Activated CD8-positive, alpha-beta T cell treated with anti-CD3 and anti-CD28 coated beads, Interleukin-2, amount 10 ng/mL, durations not matched to agents 7 days and 5 days (primary cell): ENCODE measurements at places on chromosomes 4 and X. TPM values are rescaled to one million over a fixed set of nuclear protein-coding genes. Genes with fewer than 3 reads are reported as not detected.

The IBSP gene
- total RNA-seq: not detected

The BANK1 gene
- 0.24 TPM for total RNA-seq

DNA sequence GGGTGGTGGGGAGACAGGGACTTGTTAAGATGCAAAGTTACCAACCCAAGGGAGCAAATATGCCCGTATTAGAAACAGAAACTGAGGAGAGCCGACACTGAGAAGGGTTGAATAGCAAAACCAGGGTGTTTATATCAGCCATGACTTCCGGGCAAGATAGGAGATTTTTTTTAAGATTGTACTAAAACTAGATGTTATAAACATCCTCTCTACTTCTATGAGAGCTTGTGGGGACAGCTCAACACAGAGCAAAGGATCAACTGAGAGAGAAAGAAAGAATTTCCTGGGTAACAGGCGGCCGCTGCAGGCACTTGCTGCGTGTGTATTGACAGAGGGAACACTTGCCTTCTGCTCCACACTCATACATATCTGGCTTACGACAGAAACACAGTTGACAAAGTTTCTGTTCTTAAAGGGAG, 49.1 kb upstream of the FBXW7 start:
- no peak overlapping the region for H3K4me3 ChIP-seq
- H3K27ac ChIP-seq: peak overlapping the region; percentile 28
- H3K36me3 ChIP-seq: no peaks in the 10 kb centered on the region
- H3K4me1 ChIP-seq: no peaks in the 10 kb centered on the region
- DNase-seq: no peak

- no peak for DNase-seq
- peaks cover 5% of the 10 kb centered on the region for H3K27me3 ChIP-seq
- H3K27ac ChIP-seq: no peak overlapping the region
- no peaks in the 10 kb centered on the region for H3K36me3 ChIP-seq
Measured at GRCh38 chr4:7904952-7905915, 34.4 kb downstream of the AFAP1 start.

GRCh38 chrX:10050481-10050880, 83.3 kb downstream of the CLDN34 start:
- H3K36me3 ChIP-seq: peaks cover 2% of the 10 kb centered on the region
- no peaks in the 10 kb centered on the region for H3K27me3 ChIP-seq
- no peak overlapping the region for H3K27ac ChIP-seq
- DNase-seq: no peak
- peaks cover 22% of the 10 kb centered on the region for H3K4me1 ChIP-seq
- H3K4me3 ChIP-seq: no peak overlapping the region

GRCh38 chrX:72254816-72255215, 16.0 kb upstream of the ERCC6L start:
- DNase-seq: no peak
- H3K27me3 ChIP-seq: peaks cover 31% of the 10 kb centered on the region
- no peak overlapping the region for H3K4me3 ChIP-seq
- no peaks in the 10 kb centered on the region for H3K36me3 ChIP-seq
- H3K4me1 ChIP-seq: peaks cover 3% of the 10 kb centered on the region

DNA sequence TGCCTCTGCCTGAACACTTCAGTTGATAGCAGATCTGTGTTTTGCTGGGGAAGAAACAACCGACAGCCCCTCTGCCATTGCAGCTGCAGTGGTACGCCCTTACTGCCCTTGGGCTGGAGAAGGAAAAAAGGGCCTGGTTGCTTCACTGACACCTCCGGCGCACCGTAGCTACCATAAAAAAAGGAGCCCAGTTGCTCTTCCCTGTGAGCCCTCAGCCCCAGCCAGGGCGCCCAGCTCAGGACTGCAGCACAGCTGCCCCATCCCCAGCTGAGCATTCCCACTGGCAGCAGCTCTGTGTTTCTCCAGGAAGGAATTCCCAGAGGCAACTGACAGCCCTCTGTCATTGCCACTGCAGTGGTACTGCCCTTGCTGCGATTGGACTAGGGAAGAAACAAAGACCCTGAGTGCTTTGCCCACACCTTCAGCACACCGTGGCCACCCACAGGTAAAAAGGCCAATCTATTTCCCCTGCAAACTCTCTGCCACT, 142.7 kb downstream of the DKK2 start:
- no peak overlapping the region for H3K4me3 ChIP-seq
- no peaks in the 10 kb centered on the region for H3K27me3 ChIP-seq
- H3K4me1 ChIP-seq: no peaks in the 10 kb centered on the region
- H3K27ac ChIP-seq: no peak overlapping the region
